ENCODE measurements at places on chromosomes 3 and 15. TPM values are rescaled to one million over a fixed set of nuclear protein-coding genes. Genes with fewer than 3 reads are reported as not detected.

NMNAT3 gene
- 9.5 TPM for total RNA-seq

GRCh38 chr15:72599855-72600464 lies 54.5 kb upstream of the GOLGA6B start:
- no peak overlapping the region for H3K27ac ChIP-seq
- H3K27me3 ChIP-seq = no peaks in the 10 kb centered on the region
- H3K4me1 ChIP-seq = no peaks in the 10 kb centered on the region
- no peak overlapping the region for H3K4me3 ChIP-seq
- H3K36me3 ChIP-seq = no peaks in the 10 kb centered on the region

DUOXA2 gene
- not detected for total RNA-seq

PODXL2 gene
- total RNA-seq = 1.4 TPM

GRCh38 chr15:40282147-40282868 lies 556 bp downstream of the ANKRD63 start:
- H3K4me1 ChIP-seq = no peaks in the 10 kb centered on the region
- H3K36me3 ChIP-seq = no peaks in the 10 kb centered on the region
- H3K4me3 ChIP-seq = peak overlapping the region; percentile 77
- peaks cover 40% of the 10 kb centered on the region for H3K27me3 ChIP-seq
- DNase-seq = peak; percentile 62

DNA sequence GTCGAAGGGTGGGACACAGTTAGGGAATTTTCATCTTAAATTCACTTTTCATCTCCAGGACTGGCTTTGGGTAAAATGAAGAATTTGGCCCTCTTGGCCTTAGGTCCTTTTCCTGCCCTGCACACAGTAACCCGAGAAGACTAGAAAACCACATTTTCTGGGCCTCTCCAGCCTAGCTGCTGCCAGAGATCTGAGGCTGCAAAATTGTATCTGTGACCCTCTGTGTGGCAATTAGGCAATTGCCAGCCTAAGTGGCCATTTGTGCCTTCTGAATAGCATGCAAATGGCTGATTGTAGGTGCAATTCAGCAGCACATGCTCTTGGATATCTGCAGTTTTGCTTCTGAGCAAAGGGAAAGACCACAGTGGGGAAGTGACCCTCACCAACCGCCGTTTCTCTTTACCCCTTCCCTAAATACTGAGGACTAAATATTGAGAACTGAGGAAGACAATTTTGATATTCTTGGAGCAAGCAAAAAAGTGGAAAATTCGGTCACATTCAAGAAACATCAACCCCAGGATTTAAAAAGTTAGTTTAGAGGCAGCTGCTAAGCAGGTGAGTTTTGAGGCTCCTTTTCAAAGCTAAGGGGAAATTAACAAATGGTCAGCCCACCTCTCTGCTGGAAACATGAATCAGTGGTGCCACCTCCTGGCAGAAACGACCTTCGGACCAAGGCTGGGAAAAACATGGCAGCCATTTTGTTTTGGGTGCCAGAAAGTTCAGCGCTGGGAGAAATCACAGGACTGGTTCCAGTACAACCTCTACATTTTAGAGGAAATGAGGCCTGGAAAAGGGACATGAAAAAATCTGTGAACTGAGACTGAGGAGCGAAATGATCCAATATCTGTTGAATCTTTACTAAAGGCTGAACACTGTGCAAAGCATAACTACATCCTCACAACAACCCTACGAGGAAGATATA lies 56.6 kb upstream of the PRTG start:
- no peaks in the 10 kb centered on the region for H3K36me3 ChIP-seq
- H3K4me1 ChIP-seq = no peaks in the 10 kb centered on the region
- H3K27me3 ChIP-seq = peaks cover 10% of the 10 kb centered on the region
- no peak overlapping the region for H3K27ac ChIP-seq
- H3K4me3 ChIP-seq = no peak overlapping the region
- peak; percentile 44 for DNase-seq

ARPIN gene
- not detected for total RNA-seq

DNA sequence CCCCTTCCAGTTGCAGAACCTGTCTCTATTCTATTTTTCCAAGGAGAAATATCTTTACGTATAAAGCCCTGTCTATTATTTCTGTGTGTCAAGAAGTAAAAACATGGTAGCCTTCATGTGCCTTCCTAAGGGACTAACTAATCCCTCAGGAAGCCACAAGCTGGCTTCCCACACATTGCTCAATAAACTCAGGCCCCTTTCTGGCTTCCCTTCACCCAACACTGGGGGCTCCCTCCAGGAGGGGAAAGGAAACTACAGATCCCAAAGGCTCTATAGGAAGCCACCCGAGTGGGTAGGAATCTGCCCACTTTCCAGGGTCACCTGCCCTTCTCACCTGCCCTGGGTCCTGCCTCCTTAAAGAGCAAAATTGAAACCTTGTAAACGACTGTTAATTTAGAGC lies 4.6 kb downstream of the TLE3 start:
- H3K27ac ChIP-seq = peak overlapping the region; percentile 36
- no peaks in the 10 kb centered on the region for H3K27me3 ChIP-seq
- peaks cover 78% of the 10 kb centered on the region for H3K4me1 ChIP-seq
- peaks cover 15% of the 10 kb centered on the region for H3K36me3 ChIP-seq
- peak overlapping the region; percentile 95 for H3K4me3 ChIP-seq

DNA sequence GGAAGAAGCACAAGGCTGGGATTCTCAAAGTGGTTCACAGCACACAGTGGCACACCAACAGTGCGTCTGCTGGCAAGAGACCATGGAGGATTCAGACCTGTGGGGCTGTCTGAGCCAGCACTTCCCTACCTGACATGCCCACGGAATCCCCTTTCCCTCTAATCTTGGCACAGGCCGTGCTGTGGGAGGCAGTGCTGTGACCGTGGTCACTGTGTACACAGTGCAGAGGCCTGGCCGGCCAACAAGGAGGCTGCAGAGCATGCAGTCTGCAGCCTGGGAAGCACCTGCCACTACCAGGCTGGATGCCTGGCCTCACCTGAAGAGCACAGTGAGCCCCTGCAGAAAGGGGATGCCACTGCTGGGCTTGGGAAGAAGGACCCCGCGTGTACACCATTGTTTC lies 301.0 kb upstream of the LYSMD4 start:
- no peak for DNase-seq
- no peak overlapping the region for H3K27ac ChIP-seq
- H3K36me3 ChIP-seq = no peaks in the 10 kb centered on the region

DNA sequence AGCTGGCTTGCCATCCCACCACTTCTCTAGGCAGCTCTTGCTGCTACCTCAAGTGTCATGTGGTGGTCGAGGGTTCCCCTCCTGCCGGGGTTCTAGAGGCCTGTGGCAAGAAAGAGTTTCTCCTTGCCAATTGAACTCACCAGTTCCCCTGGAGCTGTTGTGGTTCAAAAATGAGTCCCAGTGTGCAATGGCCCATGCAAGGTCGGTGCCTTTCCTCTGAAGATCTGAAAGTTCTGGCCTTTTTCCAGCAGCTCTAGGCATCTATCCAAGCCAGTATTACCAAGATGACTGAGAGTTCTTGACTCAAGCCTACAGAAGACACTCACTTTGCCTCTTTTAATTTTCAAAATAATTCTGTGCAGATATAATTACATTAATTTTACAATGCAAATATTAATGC lies 163.6 kb downstream of the KCNMB2 start:
- H3K4me3 ChIP-seq = no peak overlapping the region
- no peak overlapping the region for H3K27ac ChIP-seq
- no peaks in the 10 kb centered on the region for H3K4me1 ChIP-seq
- no peak for DNase-seq

ZNF860 gene
- total RNA-seq = not detected

IL12A gene
- not detected for total RNA-seq

KLHL18 gene
- total RNA-seq = 22.6 TPM

DNA sequence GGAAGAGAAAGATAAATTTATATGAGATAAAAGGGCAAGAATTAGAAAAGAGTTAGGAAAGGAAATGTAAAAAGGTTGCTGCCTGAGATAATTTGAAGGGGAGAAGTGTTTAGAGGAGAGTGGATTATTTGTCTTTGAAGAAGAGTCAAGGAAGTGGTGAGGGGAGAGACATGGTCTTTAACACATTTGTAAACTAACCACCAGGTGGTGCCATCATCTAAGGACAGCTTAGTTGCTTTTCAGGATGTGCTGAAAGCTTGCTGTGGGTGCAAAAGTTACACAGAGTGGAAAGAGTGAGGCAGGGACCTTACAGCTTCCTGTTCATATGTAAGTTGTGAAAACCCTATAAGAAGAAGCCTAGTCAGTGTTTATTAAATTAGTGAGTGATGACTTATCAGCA lies 114.1 kb upstream of the DNAJC19 start:
- H3K36me3 ChIP-seq = peaks cover 3% of the 10 kb centered on the region
- no peaks in the 10 kb centered on the region for H3K4me1 ChIP-seq
- H3K27me3 ChIP-seq = no peaks in the 10 kb centered on the region
- H3K4me3 ChIP-seq = no peak overlapping the region
- peak; percentile 24 for DNase-seq

DNA sequence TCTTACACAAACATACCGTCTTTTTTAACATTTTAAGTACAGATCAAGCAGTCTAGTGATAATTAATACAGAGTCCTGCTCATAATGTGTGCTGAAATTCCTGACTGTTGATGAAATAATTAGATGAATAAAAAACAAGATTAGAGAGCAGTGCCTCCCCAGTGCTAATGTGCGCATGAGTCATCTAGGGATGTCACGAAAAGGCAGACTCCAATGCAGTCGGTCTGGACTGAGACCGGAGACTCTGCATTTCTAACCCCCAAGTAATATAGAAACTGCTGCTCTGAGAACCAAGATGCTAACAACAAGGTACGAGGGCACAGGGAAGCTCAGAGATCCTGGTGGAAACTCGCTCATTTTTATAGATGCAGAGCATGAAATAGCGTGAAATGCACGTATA lies 61.4 kb downstream of the COL8A1 start:
- no peaks in the 10 kb centered on the region for H3K36me3 ChIP-seq
- no peaks in the 10 kb centered on the region for H3K27me3 ChIP-seq
- H3K4me1 ChIP-seq = no peaks in the 10 kb centered on the region
- H3K27ac ChIP-seq = no peak overlapping the region

Measured in activated T-cell treated with anti-CD3 and anti-CD28 coated beads, Interleukin-2, amount 50 U/mL, for 72 hours (primary cell).